Activated T-helper 2 cell treated with anti-CD3 and anti-CD28 coated beads, Interferon-gamma antibody, Interleukin-2, Interleukin-4, amounts not matched to agents 10 μg/mL and 5 μg/mL and 100 μg/mL, durations not matched to agents 14 hours and 24 hours and 36 hours (primary cell): ENCODE measurements at places on chromosomes 2 and 18. TPM values are rescaled to one million over a fixed set of nuclear protein-coding genes. Genes with fewer than 3 reads are reported as not detected.

DYNAP gene
- total RNA-seq, result not detected in 2 replicates

CTNNA2 gene
- not detected in 2 replicates for total RNA-seq

DNA sequence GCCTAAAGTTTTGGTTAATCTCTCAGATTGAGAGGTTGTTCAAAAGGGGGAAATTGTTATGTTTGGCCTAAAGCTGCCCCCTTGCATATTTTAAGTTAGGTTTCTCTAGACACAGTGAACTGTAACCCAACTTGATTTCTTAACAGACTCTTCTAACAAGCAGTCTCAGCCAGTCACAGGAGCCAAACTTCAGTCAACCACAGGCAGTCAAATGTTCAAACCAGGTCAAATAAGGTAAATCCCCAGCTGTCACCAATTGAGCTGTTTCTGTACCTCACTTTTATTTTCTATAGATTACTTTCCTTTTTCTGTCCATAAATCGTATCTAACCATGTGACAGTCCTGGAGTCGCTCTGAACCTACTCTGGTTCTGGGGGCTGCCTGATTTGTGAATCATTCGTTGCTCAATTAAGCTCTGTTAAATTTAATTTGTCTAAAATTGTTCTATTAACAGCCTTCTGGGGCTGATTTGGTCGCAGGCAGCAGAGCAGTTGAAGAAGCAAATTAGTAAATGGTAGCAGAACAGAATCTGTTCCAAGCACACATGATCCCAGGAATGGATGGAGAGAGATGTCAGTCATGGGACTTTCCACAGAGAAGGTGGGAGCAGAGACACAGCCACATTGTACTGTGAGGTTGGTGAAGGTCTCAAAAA, 16.4 kb upstream of the NFU1 start:
- DNase-seq, result no peak

DNA sequence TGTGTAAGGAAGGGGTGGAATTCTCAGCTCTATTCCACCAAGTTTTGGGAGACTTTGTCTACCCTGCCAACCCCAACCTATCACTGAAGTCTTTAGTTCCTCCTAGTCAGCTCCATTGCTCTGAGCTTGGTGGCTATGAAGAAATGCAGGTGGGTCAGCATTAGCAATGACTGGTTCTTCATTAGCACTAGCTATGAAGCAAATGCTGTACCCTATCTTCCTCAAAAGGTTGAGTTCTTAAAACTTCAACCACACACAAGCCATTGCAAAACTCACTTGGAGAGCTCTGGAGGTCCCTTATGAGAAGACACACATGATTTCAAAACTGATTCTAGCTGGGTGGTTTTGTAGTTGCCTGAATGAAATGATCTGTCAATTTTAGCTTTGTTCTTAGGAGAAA, 193.8 kb downstream of the IKZF2 start:
- no peak for DNase-seq

DNA sequence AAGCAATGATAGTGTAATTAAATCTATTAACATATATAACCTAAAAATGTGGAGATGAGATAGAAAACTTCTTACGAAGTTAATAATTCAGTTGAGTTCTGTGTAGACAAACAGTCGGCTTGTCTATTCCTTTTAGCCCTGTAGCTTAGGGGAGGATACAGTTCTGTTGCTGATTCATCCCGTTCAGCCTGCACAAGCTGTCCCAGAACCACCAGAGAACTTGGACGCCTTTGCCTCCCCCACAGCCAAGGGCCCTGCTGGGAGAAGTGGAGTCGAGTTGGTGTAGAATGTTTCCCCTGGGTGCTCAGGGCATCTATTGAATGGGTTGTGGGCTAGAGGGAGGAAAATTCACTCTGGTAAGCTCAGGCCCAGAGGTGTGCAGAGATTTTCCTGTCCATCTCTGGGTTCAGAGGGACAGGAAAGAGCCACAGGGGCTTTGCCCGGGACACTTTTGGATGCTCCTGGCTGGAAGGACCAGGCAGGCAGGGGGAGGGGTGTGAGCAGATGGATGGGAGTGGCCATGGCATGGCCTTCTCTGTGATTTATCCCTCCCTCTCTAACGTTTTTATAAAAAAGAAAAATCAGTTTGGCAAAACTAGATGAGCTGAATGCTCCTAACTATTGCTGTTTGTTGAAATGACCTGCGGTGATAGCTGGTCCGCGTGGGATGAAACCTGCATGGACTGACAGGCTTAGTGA, 42.8 kb upstream of the GALR1 start:
- no peak for DNase-seq

DNA sequence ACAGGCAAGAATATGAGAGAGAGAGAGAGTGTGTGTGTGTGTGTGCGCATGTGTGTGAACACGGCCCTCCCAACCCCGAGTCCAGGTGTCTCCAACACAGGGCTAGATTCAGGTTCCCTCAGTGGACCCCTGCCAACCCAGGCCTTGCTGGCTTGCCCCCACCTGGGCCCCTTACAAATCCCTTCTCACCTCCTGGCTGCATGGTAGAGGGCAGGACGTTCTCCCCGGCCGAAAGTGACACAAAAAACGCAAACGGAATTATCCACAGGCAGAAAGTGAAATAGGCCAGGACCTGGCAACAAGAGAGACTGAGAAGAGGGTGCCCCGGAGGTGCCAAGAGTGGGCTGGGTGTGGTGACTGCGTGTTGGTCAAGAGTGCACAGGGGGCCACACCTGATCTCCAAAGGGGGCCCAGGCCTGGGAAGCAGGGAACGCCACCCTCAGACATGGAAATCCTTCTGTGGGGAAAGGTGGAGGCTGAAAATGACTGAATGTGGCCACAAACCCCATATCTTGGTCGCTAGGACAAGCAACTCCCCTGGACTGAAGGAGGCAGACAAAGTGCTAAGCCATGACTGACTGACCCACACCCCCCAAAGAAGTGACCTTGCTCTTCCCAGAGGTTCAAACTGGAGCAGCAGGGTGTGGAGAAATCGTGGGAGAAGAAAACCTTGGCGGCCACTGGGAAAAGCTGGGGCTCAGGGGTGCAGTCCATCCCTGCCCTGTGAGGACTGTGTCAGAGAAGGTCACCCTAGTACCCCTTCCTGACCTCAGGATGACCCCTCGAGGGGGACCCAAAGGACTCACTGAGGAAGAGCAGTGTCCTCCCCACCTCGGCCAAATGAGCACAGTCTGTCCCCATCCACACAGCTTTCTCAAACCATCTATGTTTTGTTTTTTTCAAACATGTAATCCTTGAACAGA, 5.7 kb downstream of the TEX261 start:
- no peak for DNase-seq

DNA sequence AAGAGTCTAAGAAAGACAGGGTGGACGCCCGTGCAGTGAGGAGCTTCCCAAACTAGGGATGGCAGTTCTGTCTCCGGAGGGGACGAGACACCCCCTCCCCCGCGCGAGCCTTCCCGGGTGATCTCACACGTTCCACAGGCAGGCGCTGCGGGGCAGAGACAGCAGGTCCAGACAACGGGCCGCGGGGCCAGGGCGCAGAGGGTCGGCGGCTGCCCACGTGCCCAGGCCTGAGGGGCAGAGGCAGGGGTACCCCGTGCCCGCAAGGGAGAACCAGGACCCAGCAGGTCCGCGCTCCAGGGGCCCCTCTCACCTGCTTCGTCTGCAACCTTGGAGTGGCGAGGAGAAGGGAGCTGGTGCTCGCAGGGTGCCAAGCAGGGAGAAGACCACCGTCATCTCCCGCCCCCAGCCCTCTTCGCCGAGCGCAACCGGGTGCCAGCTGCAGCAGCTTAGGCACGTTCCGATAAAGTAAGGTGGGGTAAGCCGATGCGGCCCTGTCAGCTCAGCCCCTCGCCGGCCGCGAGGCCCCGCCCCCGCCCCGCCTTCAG, at the start of gene GPR155:
GPR155 (minus strand) TSS at position 467 of the 545 bp plus-strand sequence. CDS start 5,073 bp downstream, outside the sequence.
- no peak for DNase-seq

- no peak for DNase-seq
Measured at GRCh38 chr2:211157211-211157610, 600.8 kb downstream of the CPS1 start.

- no peak for DNase-seq
Measured at GRCh38 chr2:60554074-60554645, 706 bp upstream of the BCL11A start.

- DNase-seq, result no peak
Measured at GRCh38 chr2:46356991-46357390, 59.8 kb downstream of the EPAS1 start.

PREPL gene
- 29.7 and 30.1 TPM in 2 replicates for total RNA-seq

LRRTM4 gene
- not detected in 2 replicates for total RNA-seq

CMPK2 gene
- total RNA-seq, result 2.8 and 2.9 TPM in 2 replicates

DNA sequence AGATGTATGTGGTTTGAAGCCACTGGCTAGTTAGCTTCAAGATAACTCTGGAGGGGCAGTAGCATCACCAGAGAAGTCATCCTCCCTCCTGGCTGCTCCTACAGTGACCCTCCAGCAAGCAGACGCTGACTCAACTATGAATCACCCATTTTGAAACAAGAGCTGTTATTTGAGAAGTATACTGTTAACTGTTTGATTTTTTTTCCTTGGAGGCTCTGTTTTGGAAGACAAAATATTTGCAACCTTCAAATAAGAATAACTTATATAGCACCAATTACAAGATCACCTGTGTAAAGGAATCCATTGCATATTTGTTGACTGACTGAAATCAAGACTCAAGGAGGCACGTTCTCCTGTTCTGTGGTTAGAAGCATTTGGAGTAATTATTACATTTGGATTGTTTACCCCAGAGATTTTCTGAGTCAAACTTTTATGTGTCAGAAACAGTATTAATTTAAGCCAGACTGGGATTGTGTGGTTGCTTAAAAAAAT, 313.8 kb downstream of the MTX2 start:
- no peak for DNase-seq

DNA sequence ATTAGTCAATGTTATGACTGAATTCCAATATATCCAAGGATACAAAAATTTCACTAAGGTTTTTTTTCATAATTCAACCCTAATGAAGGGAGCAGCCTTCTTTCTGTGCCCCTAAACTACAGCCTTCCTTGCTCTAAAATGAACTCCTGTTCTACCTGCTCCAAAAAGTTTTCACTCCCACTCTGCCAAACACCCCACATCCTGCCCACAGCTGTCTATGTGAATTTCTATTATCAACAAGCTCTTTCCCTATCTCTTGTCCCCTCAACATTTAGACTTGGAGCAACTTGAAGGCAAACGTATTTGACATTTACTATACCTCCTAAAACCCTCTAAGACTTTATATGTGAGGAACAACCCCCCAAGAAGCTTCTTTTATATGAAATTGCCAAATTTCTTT, 2.5 kb downstream of the STAT4 start:
- no peak for DNase-seq

NABP1 gene
- total RNA-seq, result 39.9 and 40.0 TPM in 2 replicates

DNA sequence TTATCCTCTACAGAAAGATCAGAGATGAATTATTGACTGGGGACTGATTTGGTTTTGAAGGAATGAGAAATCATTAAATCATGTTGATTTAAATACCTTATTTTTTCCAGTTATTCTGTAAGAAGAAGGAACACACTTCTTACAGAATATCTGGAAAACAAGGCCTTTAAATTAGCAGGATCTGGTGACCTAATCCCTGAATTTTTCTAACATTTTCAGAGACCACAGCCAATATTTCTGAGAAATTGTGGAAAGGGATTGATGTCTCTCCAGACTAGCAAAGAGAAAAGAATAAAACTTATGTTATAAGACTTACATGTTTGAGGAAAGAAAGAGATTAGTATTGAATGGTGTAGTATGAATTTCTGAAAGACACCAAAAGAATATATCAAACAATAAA, 104.0 kb downstream of the KCNE4 start:
- DNase-seq, result no peak

ITPRIPL1 gene
- 44.8 and 45.0 TPM in 2 replicates for total RNA-seq

DNA sequence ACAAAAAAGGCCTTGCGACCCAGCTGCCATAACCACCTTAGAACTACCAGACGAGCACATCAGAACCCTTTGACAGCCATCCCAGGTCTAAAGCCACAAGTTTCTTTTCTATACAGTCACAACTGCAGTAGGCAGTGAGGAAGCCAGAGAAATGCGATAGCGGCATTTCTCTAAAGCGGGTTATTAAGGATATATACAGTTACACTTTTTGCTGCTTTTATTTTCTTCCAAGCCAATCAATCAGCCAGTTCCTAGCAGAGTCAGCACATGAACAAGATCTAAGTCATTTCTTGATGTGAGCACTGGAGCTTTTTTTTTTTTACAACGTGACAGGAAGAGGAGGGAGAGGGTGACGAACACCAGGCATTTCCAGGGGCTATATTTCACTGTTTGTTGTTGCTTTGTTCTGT, 48.8 kb downstream of the FEZ2 start:
- DNase-seq, result no peak

FAP gene
- not detected in 2 replicates for total RNA-seq

DNA sequence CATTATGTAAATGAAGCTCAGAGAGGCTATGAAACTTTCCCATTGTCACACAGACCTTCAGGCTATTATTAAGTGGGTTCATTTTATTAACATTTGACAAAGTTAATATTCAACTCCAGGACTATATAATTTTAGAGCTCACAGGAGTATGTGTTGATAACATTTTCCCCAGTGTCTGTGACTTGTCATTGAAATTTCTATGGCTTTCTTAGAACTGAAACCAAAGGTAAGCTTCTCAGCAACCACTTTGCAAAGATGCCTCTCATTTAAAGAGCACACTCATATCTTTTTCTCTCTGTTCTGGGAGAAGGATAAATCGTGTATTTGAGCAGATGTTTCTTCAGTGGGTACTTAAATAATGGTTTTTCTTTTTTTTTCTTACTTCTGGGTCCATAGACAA, 61.8 kb upstream of the LHCGR start:
- no peak for DNase-seq

- DNase-seq, result no peak
Measured at GRCh38 chr2:19614066-19614465, 255.6 kb upstream of the OSR1 start.

DNA sequence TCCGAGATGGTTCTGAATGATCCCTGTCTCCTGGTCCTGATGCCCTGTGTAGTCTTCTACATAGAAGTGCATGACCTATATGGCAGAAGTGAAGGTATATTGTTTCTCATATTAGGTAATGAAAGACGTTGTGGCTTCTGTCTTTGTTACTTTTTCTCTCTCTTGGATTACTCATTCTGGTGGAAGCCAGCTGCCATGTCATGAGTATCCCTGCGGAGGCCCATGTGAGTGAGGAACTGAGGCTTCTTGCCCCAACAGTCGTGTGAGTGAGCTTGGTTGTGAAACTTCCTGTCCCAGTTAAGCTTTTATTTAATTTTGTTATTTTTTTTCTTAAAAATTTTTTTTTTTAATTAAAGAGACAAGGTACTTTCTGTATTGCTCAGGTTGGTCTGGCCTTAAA, 134.7 kb downstream of the UBR3 start:
- no peak for DNase-seq

GRCh38 chr2:107545851-107546250, 280.8 kb upstream of the RGPD4 start:
- DNase-seq, result no peak

GRCh38 chr2:70073493-70073892, 13.8 kb upstream of the PCBP1 start:
- no peak for DNase-seq
